ENCODE measurements at places on chromosomes 7 and 10.

GRCh38 chr7:90777465-90777864, 181.3 kb downstream of the CDK14 start:
- no peak for DNase-seq

GRCh38 chr10:75191821-75192568, 18.6 kb upstream of the VDAC2 start:
- DNase-seq, result no peak

DNA sequence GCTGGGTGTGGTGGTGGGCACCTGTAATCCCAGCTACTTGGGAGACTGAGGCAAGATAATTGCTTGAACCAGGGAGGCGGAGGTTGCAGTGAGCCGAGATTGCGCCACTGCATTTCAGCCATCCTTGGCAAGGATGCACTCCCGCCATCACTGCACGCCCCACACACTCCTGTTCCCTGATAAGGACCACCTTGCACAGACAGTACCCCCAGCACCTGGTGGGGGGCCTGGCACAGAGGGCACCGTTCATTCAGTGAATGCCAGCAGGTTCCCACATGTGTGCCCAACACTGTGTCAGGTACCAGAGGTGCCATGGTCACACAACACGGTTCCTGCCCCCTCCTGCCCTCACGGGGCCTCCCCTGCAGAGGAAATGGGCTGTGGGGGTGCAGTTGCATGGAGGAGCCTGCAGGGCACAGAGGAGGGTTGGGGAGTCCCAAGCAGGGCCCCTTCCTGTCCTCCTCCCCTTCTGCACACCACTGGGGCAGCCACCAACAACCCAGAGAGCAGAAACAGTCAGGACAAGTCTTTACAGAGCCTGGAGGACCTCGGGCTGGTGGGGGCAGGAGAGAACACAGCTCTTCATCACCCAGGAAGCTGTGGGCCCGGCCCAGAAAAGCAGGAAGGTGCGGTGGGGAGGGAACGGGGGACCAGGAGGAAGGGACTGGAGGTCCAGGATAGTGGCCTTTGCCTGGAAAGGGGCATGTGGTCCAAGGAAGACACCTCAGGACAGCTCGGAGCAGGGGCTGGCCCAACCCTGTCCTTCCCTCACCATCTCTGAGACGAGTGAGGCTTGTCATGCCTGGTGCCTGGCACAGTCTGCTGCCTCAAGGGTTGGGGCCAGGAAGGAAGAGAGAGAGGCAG, 7.1 kb downstream of the CRYGN start:
- DNase-seq, result no peak

GRCh38 chr10:42959833-42960232, 117.0 kb upstream of the RET start:
- DNase-seq, result no peak

GRCh38 chr10:104336821-104337467, 1.3 kb downstream of the ITPRIP start:
- no peak for DNase-seq

DNA sequence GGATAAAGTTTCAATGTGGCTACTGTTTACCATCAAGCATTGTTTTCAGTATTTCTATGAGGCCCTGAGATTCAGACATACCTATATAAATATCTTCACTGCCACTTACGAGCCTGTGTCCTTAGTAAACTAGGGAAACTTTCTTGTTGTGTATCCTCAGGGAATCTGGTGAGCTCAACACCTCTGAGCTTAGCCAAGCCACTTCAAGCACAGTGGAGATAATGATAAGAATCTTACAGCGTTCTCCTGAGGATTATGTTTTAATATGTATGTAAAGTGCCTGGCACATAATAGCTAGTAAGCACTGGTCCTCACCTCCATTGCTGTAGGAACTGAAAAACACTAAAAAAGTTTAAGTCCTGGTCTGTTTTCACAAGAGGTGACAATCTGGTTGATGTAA, 268.3 kb downstream of the SKIDA1 start:
- DNase-seq, result no peak

GRCh38 chr10:45256246-45256645, 59.2 kb downstream of the OR13A1 start:
- no peak for DNase-seq

DNA sequence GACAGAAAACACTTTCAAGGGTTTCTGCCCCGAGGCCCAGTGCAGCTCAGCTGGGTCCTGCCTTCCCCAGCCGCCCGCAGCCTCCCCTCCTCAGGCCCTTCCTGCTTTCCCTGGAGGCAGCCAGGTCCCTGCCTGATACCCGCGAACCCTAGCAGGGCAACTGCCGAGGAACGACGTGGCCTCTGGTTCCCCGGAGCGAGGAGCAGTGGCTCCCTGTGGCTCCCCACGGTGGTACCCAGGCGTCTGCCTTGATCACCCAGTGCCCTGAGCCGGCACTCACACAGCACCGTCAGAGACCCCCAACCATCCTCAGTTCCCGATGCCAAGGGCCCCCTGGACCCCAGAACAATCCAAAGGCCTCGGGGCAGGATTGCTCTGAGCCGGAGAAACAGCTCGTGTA, 58.3 kb downstream of the CFAP46 start:
- DNase-seq, result no peak

DNA sequence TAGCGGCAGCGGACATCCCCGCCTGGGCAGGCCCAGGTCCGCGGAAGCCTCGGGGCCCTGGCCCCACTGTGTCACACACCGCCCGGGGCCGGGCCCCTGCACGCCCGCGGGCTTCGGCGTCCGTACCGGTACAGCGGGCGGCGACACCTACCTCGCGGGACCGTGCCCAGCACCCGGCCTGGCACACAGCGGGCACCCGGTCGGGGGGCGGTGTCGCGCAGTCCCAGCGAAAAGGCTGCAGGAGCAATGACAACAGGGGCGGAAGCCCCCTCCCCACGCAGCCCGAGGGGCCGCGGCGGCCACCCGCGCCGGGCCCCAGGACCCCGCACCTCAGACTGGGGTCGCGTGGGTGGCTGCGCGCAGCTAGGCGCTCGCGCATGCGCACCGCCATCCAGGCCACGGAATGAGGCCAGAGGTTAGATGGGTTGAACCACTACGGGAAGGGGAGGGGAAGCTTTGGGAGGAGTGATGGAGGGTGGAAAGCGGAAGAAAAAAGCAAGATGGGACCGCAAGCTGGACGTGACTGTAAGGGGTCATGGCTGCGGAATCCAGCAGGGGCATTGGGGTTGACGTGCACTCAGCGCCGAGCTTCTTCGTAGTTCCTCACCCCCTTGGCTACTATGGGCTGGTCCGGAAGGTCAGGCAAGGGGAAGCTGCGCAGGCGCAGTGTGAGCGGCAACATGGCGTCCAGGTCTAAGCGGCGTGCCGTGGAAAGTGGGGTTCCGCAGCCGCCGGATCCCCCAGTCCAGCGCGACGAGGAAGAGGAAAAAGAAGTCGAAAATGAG, at the start of the genes BCCIP and UROS:
TSS of gene BCCIP (plus strand) at position 669 of the 785 bp plus-strand sequence. CDS start at position 681, 12 bp downstream.
TSS of gene UROS (minus strand) at position 381 of the 785 bp plus-strand sequence. CDS start 6,759 bp downstream, outside the sequence.
- peak; percentile 84 for DNase-seq

GRCh38 chr7:41203542-41203941, 499.3 kb downstream of the INHBA start:
- DNase-seq, result no peak

GRCh38 chr7:91294639-91295220, 30.5 kb downstream of the FZD1 start:
- DNase-seq, result no peak

DNA sequence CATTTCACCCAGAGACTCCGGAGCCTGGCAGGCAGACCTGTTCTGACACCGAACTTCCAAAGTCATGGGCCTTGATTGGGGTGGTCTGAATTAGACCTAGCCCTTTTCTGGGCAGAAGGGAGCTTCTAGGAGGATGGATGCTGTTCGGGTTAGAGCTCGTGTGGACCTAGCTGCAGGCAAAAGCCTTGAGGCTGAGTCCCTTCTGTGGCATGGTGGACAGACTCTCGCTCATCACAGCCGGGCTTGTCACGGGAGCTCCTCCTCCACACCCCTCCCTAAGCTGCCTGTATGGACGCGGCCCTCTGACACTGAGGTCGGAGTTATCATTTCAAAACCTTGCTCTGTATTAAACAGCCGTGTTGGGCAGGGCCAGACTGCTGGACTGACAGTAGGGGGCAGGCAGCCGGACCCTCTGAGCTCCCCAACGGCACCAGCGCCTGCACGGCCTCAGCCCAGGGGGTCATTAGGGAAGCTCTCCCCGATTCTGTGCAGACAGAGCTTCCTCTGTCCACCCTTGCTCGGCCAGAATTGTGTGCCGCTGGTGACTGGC, 2.2 kb downstream of the IRF5 start:
- DNase-seq, result no peak

DNA sequence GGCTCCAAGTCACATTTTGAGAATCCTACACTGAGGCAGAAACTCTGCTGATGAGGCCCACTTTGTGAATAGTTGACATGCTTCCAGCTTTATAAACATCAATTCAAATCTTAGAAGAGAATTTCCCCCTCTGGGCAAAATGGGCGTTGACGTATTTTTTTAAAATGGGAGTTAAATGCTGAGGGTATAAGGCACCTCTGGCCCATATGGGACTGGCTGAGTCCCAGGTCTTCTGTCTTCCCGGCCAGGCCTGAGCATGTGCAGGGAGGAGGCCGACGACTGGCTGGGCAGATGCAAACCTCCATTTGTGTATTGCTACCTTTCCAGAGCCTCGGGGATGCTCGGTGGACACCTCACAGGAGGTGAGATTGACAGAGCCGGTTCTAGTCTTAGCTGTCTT, 37.7 kb downstream of the BUB3 start:
- DNase-seq, result no peak

DNA sequence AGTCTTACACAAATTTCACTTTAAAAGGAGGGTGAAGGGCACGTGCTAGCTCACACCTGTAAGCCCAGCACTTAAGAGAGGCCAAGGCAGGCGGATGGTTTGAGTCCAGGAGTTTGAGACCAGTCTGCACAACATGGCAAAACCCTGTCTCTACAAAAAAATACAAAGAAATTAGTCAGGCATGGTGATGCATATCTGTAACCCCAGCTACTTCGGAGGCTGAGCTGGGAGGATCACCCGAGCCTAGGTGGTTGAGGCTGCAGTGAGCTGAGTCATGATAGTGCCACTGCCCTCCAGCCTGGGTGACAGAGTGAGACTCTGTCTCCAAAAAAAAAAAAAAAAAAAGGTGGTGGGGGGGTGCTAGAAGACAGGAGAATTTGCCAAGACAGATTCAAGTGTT, 237.3 kb upstream of the KLF14 start:
- DNase-seq, result no peak

DNA sequence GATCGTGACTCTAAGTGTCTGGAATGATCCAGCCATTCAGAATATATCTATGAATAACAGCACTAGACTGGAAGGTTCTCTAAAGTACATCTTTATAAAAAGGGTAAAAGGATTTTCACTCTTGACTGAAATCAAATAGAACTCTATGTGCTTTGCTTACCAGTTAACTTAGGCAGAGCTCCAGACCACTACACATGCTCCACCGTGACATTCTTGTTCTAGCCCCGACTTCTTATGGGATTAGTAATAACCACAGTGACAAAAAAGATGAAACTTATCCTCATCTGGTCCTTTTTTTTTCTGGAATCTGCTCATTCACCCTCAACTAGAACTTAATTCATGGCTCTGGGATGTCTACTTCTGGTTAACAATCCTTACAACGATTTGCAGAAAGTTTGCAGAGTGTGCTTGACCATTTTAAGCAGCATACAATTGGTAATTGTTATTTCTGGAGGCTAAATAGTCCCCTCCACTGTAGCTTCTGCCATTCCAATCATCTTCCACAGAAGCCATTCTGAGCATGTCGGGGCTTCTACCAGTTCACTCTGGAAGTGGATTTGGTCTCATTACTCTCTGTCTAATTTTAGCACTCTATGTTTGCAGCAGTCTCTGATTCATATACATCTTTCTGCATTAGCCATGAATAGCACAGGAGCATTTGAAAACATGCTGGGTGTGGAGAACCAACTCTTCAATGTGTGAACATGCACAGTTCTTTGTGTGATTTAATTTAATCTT, 163.7 kb upstream of the CDC14C start:
- DNase-seq, result no peak

DNA sequence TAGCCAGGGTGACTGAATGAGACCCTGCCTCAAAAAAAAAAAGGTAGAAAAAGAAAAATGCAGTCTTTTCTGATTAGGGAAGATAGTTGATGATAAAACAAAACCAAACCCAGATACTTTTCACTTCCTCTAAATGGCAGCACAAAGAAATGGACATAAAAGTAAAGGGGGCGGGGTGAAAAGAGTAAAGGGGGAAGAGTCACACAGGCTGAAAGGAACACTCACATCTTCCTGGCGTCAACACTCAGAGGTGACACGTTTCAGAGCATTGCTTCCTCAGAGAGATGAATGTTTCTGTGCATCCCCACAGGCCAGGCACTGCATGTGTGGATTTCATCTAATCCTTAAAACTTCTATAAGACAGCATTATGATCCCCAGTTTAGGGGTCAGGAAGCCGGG, 81.2 kb downstream of the HIPK2 start:
- DNase-seq, result no peak

GRCh38 chr10:116707981-116708380, 34.4 kb downstream of the HSPA12A start:
- DNase-seq, result no peak

DNA sequence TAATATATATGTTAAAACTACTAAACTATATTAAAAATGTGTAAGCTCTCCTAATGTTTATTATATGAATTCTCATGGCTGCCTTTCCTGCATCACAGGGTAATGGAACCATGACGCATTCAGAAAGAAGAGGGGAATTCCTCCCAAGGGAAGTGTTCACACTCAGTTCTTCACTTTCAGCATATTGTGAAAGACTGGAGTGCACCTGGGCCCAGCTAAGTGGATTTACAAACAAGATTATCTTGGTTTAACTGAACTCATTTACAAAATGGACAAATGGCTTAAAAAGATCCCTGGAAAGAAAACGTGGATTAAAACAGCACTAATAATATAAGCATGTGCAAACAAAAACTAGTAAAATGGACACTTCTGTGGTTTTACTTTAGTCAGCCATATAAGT, 149.8 kb downstream of the DOCK4 start:
- DNase-seq, result no peak

DNA sequence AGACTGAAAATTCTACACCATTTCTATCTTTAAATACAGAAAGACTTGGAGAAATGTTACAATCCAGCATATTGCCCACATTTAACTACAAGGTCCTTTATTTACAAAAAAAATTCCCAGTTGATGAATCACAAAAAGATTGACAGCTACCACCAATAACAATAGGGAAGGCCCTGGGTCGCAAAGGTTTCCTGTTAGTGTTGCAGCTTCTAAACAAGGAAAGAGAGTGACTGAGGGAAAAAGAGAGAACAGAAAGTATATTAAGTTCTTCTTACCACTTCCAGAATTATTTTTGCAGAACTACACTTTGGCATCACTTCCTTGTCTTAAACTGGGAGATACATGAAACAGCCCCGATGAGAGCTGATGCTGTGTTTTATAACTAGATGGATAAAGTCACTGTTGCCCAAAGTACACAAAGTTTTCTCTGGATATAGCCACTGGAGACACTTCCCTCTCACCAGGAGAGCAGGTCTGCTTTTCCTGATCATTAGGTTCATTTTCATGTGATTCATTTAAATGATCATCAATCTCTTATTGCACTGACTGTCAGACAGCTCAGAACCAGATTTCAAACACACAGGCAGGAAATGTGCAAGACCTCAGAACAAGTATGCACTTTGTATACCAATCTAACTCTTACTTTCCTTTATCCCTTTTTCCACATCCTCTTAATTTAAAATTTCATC, 57.0 kb downstream of the SHTN1 start:
- no peak for DNase-seq

GRCh38 chr7:151930695-151931094, 25.6 kb upstream of the GALNTL5 start:
- no peak for DNase-seq
